ENCODE measurements at places on chromosomes 11 and 22.

DNA sequence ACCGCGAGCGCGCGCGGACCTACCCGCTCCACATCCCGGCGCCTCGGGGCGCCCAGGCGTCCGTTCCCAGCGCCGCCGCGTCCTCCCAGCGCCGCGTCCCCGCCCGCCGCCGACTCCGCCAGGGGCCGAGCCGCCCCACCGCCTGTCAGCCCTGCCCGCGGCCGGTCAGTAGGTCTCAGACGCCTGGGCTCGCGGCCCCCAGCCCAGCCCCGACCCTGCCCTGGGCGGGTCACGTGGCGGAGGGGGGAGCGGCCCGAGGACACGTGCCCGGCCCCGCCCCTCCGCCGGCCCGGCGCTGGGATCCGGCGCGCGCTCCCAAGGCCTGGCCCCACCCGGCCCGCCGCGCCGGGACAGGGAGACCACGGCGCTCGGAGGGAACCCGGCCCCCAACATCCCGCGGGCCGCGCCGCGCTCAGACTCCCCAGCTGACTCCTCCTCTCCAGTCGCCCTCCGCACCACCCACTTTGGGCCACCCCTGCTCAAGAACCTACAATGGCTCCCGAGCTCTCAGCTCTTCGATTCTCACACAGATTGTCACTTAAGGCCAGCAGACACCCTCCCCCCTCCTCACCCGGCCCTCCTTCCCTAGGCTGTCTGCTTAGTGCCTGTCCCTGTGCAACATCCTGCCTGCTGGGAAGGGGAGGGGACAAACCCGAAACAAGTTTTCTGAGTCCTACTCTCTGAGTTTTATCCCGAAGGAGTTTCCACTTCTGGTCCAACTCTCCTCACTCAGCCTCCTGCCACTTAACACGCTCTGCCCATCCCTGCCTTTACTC, at the start of gene RAB3IL1:
Gene RAB3IL1, minus strand, starts transcription at position 233 of the 776 bp plus-strand sequence. Its CDS starts 199 bp downstream, at position 34.
- DNase-seq, result no peak

GRCh38 chr11:13380731-13381130, 82.3 kb downstream of the BTBD10 start:
- no peak for DNase-seq

GRCh38 chr11:128843198-128843785, 23.8 kb downstream of the KCNJ1 start:
- no peak for DNase-seq

- DNase-seq, result no peak
Observed at GRCh38 chr11:34650528-34650927, 29.6 kb downstream of the EHF start.

- no peak for DNase-seq
Observed at GRCh38 chr11:1766719-1767398, 3.1 kb upstream of the CTSD start.

DNA sequence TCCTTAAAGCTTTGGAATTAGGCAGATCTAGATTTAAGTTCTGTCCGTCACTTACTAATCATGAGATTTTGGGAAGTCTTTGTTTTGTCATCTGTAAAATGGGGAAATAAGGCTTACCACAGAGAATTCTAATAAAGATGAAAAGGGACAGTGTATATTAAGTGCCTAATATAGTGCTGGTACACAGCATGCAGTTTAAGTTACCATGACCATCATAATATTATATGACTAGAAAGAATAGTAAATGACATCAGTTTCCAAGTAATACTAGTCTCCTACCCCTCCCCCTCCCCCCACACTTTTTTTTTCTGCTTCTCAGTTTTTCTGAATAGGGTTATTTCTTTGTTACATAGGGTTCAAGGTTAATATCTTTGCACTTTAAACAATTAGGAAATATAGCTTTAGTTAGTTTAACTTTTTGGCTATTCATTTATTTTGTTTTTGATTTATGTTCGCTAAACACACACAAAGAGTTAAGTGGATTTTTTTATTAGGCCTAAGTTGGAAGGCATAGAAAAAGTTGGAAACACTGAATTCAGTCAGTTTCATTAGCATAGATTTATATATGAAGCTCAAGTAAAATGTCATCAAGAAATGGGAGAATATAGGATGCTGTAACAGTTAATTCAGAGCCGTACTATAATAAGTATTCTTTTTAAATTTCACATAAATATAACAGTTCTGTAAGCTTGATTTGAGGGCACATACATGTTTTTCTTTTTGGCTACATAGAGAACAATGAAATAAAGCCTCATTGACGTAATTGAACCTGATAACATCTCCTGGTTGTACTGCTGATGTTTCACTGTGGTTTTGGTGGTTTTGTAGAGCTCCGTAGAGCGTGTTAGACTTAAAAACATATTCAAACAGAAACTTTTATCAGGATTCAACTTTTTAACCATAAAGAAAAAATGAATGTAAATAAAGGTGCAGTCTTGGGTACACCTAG, 121.2 kb downstream of the PDE3B start:
- DNase-seq, result no peak

DNA sequence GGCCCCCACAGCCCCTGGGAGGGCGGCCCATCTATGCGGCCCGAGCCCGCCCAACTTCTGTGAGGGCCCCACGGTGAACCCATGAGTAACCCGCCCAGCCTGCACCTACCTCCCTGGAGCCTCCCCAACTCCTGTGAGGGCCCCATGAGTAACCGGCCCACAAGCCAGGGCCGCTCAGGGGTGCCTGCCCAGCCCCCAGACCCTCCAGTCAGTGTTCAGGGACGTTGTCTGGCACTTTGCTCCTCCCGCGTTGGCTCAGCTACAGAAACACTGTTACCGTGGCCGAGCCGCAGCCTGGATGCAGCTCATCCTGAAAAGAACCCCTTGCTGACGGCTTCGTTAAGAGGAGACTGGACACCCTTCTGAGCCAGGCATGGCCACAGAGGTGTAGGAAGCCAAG, 179.6 kb downstream of the BRD1 start:
- no peak for DNase-seq

DNA sequence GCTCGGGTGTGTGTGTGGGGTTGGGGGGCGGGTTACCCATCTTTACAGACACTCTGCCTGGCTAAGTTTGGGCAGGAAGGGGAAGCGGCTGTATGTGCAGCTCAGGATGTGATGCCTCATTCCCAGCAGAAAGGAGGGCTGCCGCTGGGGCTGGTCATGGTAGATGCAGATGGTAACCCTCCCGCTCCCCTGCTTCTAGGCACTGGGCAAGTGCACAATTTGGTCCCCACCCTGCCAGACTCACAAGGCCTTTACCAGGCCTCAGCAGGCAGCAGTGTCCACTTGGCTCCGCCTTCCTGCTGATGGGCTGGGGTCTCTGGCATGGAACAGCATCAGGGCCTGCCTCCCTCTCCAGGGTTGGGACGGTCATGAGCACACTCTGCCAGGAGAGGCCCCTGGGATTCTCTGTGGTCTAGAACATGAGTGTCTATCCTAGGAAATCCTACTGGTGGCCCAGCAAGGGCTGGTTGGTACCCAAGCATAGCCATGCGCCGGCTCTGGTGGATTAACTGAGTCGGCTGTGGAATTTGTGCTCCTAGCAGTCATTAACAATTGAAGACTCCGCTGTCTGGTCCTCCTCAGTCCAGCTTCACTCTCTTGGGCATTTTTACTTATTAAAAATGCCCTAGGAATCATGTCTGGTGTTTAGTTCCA, 4.2 kb downstream of the LMO1 start:
- DNase-seq, result no peak

- DNase-seq, result no peak
Observed at GRCh38 chr22:25172153-25172552, 27.5 kb upstream of the CRYBB3 start.

- DNase-seq, result no peak
Observed at GRCh38 chr11:96228473-96228891, 114.5 kb downstream of the MAML2 start.

GRCh38 chr11:126318574-126319373, 14.9 kb downstream of the DCPS start:
- no peak for DNase-seq

DNA sequence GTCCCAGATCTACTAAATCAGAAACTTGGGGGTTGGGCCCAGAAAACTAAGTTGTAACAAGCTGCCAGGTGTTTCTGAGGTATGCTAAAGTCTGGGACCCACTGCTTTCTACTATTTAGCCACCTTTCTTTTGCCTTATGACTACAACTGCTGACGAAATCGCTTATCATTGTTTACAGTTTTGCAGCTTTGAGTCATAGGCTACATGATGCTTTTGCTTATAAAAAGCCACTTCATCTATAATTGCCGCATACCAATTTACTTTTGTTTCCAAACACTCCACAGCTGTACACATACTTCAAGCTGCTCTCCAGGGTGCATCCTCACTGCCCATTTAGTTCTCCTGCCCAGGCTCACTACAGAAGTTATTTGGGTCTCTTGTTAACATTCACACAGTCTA, 144.7 kb downstream of the ENTHD1 start:
- no peak for DNase-seq

GRCh38 chr11:68116974-68117373, 4.2 kb downstream of the CHKA start:
- DNase-seq, result no peak

DNA sequence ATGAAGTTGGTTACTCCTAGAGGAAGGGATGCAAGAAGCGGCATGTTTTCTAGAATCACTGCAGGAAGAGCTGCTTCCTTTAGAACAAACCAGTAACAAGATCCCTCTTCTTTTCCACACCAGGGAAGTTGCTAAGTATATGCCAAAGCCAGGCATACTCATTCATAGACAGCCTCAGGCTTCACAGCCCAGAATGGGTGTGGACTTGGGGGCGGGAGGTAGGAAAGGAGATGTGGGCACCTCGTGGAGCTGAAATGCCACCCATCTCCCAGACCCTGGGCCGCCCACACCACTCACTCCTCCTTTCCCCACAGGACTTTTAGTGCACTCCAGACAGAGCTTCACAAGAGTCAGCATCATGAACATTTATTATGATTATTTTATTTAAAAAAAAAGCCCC, 16.0 kb upstream of the TMEM121B start:
- DNase-seq, result no peak

DNA sequence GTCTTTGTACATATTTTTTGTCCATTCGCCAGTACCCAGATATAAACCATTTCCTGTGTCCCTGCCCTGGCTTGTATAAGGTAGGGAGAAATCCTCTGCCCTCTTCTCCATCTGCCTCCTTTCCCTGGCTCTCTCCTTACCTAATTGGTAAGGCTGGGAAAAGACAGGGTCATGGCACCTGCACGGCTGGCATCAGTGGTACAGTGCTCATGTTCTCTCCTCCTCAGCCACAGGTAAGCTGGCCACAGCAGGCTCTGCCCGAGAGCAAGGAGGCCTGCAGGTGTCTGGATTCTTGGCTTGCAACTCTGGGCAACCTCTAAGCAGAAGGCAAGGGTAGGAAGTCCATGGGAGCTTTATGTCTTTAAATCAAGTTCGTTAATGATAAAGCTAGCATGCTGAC, 419.9 kb downstream of the BUD13 start:
- no peak for DNase-seq

GRCh38 chr11:119889728-119890280, 160.8 kb upstream of the NECTIN1 start:
- no peak for DNase-seq

DNA sequence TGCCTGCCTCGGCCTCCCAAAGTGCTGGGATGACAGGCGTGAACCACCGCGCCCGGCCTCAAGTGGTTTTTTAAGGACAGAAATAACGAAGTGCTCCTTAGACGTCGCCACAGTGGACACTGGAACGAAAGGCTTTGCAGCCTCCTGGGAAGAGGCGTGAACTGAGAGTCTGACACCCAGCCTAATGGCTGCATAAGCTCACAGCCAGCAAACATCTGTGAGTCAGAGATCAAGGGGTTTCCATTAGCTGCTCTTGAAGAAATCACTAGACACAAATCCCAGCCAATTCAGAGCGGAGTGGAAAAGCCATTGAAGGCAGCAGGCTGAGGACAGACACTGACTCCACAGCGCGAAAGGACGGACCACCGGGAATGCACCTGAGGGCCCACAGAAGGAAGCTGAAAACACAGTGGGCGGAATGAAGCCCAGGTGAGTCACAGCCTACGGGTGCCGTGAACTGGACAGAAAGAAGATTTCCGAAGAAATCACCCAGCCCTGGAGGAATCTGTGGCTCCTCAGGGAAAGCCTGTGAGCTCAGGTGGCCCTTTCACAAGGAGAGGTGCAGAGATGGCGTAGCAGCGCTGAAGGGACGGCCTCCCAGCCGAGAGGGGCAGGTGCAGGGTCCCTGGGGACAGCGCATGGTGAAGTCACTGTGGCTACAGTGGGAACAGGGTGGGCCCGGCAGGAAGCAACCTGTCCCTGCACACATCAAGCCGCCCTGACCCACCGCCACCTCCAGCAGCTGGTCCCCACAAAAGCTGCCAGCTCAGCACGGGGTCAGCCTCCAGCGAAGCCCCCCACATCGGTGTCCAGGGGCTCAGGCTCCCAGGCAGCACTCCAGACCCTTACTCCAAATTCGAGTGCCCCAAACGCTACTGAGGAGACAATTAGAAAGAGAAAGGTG, 11.6 kb downstream of the LMNTD2 start:
- DNase-seq, result no peak

- DNase-seq, result no peak
Observed at GRCh38 chr22:48261706-48262105, 1499.3 kb downstream of the TBC1D22A start.

DNA sequence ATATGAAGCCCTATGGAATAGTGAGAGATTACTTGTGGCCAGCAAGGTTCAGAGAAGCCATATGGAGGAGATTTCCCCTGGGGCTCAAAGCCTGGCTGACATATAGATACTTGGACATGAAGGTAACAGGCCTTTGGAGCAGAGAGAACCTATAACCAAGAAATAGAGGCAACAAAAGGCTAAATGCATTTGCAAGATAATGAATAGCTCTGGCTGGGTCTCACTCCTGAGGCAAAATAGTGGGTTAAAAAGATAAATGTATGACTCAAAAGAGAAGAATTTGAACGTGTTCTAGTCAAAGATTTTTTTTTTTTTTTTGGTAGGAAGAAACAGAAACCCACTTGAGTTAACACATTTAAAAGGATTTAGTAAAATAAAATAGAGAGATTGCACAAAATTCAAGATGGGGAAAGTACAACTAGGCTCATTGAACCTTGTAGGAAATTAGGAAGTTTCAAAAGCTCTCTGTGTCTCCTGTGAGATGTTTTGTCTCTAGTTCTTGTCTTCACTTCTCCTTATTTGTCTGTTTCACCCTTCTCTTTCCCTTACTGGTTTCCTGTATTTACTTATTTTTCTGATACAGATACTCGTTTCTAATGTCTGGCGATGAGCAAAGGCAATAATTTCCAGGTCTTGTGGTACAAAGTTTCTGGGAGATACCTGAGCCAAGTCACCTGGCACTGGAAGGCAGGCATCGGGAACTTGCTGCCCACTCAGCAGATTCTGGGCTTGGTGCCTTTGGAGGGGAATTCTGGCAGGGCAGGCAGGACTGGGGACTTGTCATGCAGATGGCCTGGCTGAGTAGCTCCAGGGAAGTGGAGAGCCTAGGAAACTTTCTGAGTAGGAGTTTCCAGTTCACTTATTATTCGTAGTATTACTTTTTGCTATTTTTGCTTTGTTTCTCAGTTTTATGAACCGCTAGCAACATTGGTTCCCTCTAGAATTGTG, 49.2 kb upstream of the SESN3 start:
- DNase-seq, result no peak

GRCh38 chr11:73968356-73968966, 14.2 kb downstream of the UCP2 start:
- no peak for DNase-seq

- no peak for DNase-seq
Observed at GRCh38 chr22:42134100-42135020, 3.8 kb upstream of the CYP2D6 start.

- no peak for DNase-seq
Observed at GRCh38 chr22:32620992-32621391, 146.4 kb downstream of the FBXO7 start.

GRCh38 chr11:200224-201003, 6.8 kb downstream of the BET1L start:
- no peak for DNase-seq

- DNase-seq, result no peak
Observed at GRCh38 chr11:75959540-75959939, 144.5 kb downstream of the UVRAG start.
